ENCODE measurements at places on chromosomes 4 and X. TPM values are rescaled to one million over a fixed set of nuclear protein-coding genes. Genes with fewer than 3 reads are reported as not detected.

QRFPR gene
- not detected for total RNA-seq

STOX2 gene
- not detected for total RNA-seq

FAT4 gene
- total RNA-seq: not detected

BCORL1 gene
- total RNA-seq: 8.3 TPM

NUP62CL gene
- total RNA-seq: 2.5 TPM

IQCM gene
- not detected for total RNA-seq

MAGEE1 gene
- total RNA-seq: 4.0 TPM

PABPC1L2A gene
- not detected for total RNA-seq

P2RY8 gene
- 21.2 TPM for total RNA-seq

C4orf36 gene
- total RNA-seq: not detected

DNA sequence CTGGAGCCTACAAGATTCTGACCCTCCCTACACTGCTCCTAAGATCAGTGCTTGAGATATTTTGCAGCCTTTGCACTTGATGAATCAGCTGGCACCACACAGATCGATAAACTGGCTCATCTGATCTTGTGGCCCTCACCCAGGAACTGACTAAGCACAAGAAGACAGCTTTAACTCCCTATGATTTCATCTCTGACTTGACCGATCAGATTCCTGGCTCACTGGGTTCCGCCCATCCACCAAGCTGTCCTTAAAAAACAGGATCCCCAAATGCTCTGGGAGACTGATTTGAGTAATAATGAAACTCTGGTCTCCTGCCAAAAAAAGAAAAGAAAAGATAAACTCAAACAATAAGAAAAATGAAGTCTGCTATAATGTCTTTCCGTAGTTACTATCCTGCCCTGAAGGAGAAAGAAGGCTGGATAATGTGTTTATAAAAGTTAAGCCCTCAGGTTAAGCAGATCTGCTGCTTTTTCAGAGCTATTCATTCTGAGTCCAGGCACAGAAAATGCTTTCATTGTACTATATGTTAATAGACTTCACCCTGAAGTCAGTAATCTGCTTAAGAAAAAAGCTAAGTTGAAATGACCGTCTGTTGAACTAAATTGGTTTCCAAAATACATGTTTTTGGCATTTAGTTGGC is 795.2 kb downstream of the TRIML1 start:
- H3K27ac ChIP-seq: no peak overlapping the region
- no peak for DNase-seq
- no peaks in the 10 kb centered on the region for H3K4me1 ChIP-seq
- H3K27me3 ChIP-seq: no peaks in the 10 kb centered on the region
- no peaks in the 10 kb centered on the region for H3K36me3 ChIP-seq

DNA sequence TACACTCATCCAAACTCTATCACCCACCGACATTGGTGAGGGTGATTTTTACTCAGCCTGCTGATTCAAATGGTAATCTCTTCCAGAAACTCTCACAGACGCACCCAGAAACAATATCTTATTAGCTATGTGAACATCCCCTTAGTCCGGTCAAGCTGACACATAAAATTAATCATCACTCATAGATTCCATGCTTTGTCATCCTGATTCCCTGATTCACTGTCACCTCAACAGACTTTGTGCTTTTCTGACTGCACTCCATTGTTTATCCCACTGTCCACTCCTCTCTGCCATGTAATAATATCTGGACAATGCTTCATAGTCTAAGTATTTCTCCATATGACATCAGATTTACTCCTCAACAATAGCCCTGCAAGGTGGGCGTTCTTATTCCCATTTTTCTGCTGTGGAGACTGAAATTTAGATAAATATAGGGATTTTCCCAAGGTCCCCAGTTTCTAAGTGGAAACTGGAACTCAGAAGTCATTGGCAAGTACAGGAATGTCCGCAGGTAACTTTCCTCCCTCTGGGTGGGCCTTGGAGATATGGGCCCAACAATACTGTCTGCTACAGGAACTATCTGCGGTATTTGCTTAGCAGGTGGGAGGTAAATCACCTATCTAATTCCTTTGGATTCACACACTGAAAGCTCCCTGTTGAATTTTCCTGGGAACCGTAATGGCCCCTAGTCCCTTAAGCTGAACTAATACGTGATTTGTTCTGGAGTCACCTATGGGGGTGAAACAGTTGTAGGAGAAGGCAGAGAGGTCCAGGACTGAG is 228.6 kb upstream of the BCOR start:
- no peaks in the 10 kb centered on the region for H3K4me1 ChIP-seq
- no peak overlapping the region for H3K4me3 ChIP-seq
- H3K27ac ChIP-seq: no peak overlapping the region
- no peaks in the 10 kb centered on the region for H3K36me3 ChIP-seq
- no peaks in the 10 kb centered on the region for H3K27me3 ChIP-seq

- no peaks in the 10 kb centered on the region for H3K36me3 ChIP-seq
- DNase-seq: no peak
Measured at GRCh38 chrX:20743046-20743445, 476.3 kb upstream of the RPS6KA3 start.

DNA sequence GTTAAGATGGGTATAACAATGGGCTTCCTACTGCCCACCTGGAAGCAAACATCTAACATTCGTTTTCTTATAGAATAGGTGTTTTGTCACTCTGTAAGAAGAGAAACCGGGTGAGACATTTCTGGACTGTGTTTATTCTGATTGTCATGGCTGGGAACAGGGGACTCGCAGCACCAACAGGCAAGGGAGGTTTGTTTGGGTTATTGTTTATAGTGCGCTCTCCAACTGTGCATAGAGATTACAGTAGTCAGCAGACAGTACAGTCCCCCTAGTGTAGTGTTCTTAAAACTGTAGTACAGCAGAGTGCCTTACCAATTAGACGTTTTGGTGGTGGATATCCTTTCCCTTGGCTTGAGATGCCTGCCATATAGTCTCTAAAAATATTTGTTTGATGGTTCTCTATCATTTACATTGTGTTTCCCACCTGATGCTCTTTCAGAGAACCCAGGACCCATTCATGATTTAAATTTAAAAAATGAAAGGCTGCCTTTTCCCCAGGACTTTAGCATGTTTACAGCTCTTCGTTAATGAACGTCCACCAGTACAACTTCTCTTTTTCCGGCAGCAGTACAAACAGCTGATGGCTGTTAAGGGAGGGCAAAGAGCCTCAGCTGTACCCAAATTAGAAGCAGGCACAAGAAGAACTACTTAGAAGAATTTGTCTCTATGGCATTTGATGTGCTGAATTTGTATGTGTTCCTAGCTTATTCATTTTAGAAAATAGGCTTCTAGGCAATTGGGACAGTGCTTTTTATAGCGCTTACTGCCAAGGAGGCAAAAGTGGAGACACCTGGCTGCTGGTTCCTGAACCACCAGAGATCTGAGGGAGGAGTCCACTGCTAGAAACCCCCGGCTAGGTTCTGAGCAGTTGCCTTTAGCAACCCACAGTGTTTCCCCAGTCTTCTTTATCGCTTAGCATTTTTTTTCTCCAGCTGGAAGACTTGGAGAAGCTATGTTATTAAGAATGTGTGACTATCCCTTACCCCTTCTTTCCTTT is 1.0 kb upstream of the RNF150 start:
- H3K4me3 ChIP-seq: no peak overlapping the region
- H3K36me3 ChIP-seq: no peaks in the 10 kb centered on the region
- peaks cover 54% of the 10 kb centered on the region for H3K27me3 ChIP-seq
- H3K27ac ChIP-seq: no peak overlapping the region
- peaks cover 11% of the 10 kb centered on the region for H3K4me1 ChIP-seq

GRCh38 chr4:69321153-69321729 is 41.0 kb downstream of the UGT2B28 start:
- H3K4me1 ChIP-seq: no peaks in the 10 kb centered on the region
- DNase-seq: no peak
- no peak overlapping the region for H3K4me3 ChIP-seq
- no peak overlapping the region for H3K27ac ChIP-seq

GRCh38 chr4:28109801-28110200 is 1249.2 kb downstream of the STIM2 start:
- H3K4me1 ChIP-seq: no peaks in the 10 kb centered on the region
- no peak overlapping the region for H3K27ac ChIP-seq
- no peaks in the 10 kb centered on the region for H3K27me3 ChIP-seq
- H3K4me3 ChIP-seq: no peak overlapping the region
- H3K36me3 ChIP-seq: no peaks in the 10 kb centered on the region

- peaks cover 12% of the 10 kb centered on the region for H3K4me1 ChIP-seq
- peaks cover 54% of the 10 kb centered on the region for H3K36me3 ChIP-seq
- no peak for DNase-seq
- peak overlapping the region; percentile 70 for H3K27ac ChIP-seq
- no peaks in the 10 kb centered on the region for H3K27me3 ChIP-seq
Measured at GRCh38 chr4:70818173-70818855, 21.4 kb downstream of the GRSF1 start.

DNA sequence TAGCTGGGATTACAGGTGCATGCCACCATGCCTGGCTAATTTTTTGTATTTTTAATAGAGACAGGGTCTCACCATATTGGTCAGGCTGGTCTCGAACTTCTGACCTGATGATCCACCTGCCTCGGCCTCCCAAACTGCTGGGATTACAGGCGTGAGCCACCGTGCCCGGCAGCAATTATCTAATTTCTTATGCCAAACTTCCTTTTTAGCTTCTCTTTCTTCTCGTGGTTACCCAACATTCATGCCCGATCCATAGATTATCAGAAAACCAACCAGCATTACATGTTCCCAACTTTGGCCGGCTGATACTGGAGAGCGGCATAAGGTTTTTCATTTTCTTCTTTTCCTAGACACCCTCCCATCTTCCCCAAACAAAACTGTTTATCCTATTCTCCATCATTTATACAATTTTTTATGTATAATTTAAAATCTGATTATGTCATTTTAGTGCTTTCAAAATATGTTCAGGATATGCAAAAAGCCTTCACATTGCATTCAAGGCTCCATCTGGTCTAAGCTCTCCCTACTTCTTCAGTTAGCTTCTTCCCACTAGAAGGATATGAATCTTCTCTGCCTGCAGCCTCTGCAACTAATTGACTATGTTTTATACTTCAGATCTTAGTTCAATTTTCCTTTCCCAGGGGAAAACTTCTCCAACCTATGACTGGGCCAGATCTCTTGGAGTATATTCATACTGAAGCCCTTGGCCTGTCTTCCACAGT is 8.7 kb downstream of the SLC7A11 start:
- DNase-seq: no peak
- H3K27ac ChIP-seq: no peak overlapping the region
- H3K36me3 ChIP-seq: no peaks in the 10 kb centered on the region
- H3K27me3 ChIP-seq: no peaks in the 10 kb centered on the region

- H3K4me3 ChIP-seq: peak within 1 kb of the TSS; percentile 97
- peak; percentile 86 for DNase-seq
- peaks cover 41% of the 10 kb centered on the region for H3K4me1 ChIP-seq
- H3K27me3 ChIP-seq: no peaks in the 10 kb centered on the region
- peaks cover 12% of the 10 kb centered on the region for H3K36me3 ChIP-seq
- peak within 1 kb of the TSS; percentile 94 for H3K27ac ChIP-seq
Measured at GRCh38 chrX:47482512-47483305, at the start of gene ZNF41. Gene ZNF41, minus strand, starts transcription at chrX:47483222. Its CDS starts 15,741 bp downstream, at chrX:47467481.

DNA sequence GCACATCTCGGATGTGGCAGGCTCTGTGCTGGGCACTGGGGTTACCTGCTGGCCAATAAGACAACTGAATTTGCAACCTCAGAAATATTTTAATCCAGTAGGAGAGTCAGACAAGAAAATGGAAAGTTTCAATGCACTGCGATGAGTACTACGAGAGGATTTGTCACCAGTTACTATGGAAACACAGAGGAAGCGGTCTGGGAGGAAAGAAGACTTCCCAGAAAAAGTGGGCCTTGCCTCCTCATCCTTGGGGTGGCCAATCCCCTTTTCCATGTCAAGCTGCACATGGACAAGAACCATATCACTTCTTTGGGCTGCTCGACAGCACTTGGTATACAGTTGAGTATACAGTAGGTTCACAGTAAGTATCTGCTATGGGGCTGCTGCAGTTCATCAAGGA is 67.6 kb downstream of the FAM184B start:
- no peak for DNase-seq
- peaks cover 3% of the 10 kb centered on the region for H3K27me3 ChIP-seq
- no peaks in the 10 kb centered on the region for H3K4me1 ChIP-seq
- H3K27ac ChIP-seq: no peak overlapping the region
- H3K4me3 ChIP-seq: no peak overlapping the region

DNA sequence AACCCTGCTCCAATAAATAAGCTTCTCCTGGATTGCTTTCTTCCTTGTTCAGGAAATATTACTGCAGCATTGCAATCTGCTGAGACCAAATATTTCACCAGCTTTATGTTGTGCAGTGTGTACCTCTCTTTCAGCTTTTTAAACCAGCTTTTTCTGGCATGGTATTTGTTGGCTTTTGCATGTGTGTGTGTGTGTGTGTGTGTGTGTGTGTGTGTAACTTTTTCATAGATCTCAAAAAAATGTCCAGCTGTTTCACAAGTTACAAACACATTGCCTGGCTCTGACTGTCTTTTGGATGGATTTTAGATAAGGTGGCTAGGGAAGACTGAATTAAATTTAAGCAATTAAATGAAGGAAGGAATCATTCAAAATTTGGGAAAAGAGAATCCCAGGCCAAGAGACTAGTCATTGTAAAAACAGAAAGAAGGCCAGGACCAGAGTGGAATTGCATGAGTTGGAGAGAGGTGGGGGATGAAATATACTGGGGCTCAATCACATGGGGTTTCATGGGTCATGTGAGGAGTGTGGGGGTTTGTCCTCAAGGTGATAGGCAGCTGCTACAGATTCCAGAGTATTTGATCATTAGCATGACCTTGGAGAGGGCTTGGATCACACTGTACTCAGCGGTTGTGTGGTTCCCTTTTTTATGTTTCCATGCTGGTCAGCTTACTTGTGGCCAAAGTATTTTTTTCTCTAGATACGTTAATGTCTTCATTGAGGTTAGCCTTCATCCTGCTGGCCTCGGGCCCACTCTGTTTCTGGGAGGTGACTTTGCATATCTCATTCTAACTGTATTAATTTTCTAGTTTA is 357.7 kb upstream of the BOD1L1 start:
- no peak overlapping the region for H3K4me3 ChIP-seq
- no peak overlapping the region for H3K27ac ChIP-seq
- H3K4me1 ChIP-seq: peaks cover 8% of the 10 kb centered on the region
- H3K27me3 ChIP-seq: peaks cover 4% of the 10 kb centered on the region
- H3K36me3 ChIP-seq: no peaks in the 10 kb centered on the region

GRCh38 chrX:154731881-154732280 is 19.0 kb downstream of the GAB3 start:
- DNase-seq: no peak
- H3K27me3 ChIP-seq: no peaks in the 10 kb centered on the region
- H3K4me3 ChIP-seq: no peak overlapping the region
- H3K36me3 ChIP-seq: no peaks in the 10 kb centered on the region

DNA sequence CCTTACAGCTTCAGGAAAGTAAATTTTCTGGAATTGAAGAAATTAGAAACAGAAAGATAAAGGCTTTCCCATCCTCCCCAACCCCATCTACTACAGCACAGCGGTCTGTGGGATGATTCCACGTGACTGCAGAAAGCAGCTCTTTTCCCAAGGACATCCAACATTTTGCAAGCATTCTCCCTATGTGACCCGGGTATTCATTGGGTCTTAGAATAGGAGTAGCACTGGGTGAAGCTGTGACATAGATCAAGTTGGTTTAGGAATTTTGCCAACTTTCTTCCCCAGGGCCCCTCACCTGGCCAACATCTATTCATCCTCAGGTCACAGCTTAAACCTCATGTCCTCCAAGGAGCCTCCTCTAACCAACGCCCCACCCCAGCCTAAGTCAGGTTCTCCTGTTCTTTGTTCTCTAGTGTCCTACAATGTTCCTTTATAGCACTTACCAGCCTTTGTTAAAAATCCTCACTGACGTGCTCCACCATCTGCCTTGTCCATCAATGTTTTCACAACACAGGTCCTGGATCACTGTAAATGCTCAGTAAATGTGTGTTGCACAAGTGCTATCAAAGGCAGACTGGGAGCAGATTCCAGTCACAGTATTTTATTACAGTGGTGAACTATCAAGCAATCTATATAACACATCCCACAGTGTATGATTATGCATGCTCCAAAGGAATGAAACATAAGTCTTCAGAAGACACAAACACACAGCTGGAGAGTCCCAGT is 80.9 kb upstream of the MTM1 start:
- H3K4me1 ChIP-seq: peaks cover 12% of the 10 kb centered on the region
- no peak overlapping the region for H3K4me3 ChIP-seq
- no peaks in the 10 kb centered on the region for H3K36me3 ChIP-seq
